Bronchial epithelial cell (primary cell): ENCODE measurements at places on chromosomes 3 and 15.
A peak's percentile ranks its signal among the peaks of the same experiment; 100 is the strongest.

DNA sequence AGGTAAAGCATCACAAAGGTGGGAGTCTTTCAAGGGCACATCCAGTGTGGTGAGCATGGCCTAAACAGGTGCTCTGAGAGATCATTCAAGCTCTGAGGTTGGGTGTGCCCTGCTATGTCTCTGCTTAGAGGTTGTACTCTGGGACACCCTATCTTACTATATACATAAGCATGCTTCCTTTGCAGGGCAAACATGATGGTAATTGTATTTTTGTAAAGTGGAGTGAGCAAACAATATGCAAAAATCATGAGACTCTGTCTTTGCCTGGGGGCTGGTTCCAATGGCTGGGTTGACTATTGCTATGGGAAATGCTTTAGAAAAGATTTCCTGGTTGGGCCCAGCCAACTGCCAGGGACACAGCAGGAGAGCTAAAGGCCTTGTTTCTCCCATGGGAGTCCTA lies 315.1 kb upstream of the TLE3 start:
- no peak for DNase-seq

DNA sequence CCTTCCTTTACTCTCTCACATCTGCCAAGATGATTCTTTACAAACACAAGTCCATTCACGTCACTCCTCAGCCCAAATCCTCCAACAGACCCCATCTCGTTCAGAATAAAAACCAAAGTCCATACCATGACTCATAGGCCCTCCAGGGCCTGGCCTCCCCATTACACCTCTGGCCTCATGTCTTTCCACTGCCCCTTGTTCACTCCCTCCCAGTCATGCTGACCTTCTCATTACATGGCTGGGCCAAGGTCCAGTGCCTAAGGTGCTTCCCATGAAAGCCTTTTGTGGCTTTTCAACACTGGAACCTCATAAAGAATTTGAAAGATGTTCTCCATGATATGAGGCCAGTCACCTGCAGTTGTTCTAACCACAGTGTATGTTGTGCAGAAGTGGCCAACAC lies 44.5 kb downstream of the NEK10 start:
- DNase-seq = no peak

- DNase-seq = peak; percentile 22
Measured at GRCh38 chr15:98292442-98293240, 332.1 kb downstream of the ARRDC4 start.

GRCh38 chr3:188788621-188789081 lies 383.1 kb upstream of the TPRG1 start:
- peak; percentile 74 for DNase-seq

DNA sequence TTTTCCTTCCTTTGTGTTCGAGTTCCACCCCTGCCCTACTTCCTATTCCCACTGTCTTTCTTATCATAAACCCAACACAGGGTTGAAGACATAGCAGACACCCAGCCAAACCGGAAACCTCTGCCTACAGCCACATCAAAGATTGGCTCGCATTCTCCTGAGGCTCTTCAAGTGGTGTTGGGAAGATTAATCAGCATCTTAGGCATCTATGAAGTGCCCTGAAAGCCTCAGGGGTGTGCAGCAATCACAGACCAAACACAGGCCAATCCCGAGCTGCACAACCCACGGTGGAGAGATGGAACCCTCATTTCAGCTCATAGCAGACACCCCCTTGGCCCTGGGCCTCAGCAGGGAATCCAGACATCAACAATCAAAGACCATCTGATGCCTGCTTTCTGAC lies 255.9 kb downstream of the XXYLT1 start:
- DNase-seq = peak; percentile 50

DNA sequence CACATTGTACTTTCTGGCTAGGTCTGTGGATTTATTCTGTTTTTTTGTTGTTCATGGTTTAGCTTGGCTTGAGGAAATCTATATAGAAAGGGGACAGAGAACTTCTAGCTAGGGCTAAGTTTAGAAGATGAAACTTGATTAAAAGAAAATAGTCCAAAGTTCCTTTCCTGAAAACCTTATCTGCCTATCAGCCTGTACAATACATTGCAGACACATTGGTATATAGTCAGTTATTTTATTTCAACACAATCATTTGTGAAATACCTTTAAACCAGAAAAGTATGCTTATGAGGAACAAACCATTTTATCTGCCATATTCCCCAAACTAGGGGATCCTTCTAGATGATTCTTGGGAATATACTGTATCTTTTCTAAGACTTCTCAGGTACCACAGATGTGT lies 147.3 kb upstream of the CGNL1 start:
- no peak for DNase-seq

- DNase-seq = no peak
Measured at GRCh38 chr15:46389739-46390138, 754.9 kb downstream of the SQOR start.

DNA sequence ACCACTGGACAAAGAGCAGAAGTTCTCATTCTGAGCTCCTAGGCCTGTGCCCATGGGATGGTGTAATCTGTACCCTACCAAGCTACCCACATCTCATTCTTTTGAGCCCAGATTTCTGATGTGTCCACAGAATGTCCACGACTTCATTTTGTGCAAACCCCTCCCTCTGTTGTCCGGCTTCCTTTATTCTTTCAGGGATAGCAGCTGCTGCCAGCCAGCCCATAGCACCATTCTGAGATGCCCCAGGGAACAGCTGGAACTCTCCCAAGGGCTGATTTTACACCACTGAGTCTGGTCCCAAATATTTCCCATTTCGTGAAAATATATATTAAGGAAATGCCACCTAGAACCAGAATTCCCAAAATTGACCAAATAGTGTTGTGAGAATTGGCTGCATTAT lies 236.6 kb downstream of the SATB1 start:
- DNase-seq = no peak

DNA sequence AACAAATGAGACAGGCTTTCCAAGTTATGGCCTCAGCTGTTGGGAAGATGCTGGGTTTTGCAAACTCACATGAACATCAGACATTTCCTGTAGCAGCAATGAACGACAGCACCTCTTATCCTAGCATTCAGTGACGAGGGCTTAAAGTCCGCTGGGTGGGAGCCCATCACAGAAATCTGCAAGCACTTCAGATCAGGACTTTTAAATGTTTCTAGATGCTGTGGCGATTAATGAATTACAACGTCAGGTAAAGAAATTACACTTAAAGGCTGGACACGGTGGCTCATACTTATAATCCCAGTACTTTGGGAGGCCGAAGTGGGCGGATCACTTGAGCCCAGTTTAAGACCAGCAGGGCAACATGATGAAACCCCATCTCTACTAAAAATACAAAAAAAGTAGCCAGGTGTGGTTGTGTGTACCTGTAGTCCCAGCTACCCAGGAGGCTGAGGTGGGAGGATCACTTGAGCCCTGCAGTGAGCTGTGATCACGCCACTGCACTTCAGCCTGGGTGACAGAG lies 3.9 kb downstream of the AEN start:
- no peak for DNase-seq
